AG04450 (cell line): ENCODE measurements at places on chromosomes 7 and 10.

DNA sequence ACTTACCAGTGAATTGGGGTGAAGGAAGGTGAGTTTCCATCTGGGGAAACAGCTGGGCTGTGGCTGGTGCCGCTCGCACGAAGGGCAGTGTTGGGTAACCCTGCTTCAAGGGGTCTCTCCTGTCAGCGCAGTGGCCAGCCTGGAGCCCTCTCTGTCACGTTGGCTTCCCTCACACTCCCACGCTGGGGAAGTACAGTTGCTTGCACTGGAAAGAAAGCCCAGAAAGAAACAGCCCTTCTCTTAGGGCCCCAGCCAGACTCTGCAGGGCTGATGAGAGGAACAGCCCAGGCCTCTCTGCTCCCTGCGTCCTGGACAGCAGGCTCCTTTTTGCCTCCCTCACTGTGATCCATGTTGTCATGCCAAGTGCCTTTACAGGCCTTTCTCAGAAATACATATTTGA, 40.3 kb upstream of the TRIM8 start:
- DNase-seq: no peak

DNA sequence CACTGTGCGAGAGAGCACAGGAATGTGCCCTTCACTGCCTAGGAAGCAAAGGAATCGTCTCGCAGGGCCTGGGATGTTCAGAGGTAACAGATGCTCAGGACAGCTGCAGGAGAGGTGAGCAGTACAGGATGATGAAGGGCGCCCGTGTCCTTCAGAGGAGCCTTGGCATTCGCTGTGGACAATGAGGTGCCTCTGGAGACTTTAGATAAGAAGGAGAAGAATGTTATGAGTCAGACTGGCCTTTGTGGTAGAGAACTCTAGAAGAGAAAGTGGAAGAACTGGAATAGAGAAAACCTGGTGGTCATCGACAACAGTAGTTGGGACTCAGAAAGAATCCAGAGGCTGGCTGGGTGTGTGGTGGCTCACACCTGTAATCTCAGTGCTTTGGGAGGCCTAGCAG, 64.4 kb upstream of the LEP start:
- DNase-seq: no peak

- DNase-seq: no peak
These were observed at the start of gene TES for GRCh38 chr7:116210345-116211005. Gene TES, plus strand, starts transcription at chr7:116210539. Its CDS starts 169 bp downstream, at chr7:116210708.

DNA sequence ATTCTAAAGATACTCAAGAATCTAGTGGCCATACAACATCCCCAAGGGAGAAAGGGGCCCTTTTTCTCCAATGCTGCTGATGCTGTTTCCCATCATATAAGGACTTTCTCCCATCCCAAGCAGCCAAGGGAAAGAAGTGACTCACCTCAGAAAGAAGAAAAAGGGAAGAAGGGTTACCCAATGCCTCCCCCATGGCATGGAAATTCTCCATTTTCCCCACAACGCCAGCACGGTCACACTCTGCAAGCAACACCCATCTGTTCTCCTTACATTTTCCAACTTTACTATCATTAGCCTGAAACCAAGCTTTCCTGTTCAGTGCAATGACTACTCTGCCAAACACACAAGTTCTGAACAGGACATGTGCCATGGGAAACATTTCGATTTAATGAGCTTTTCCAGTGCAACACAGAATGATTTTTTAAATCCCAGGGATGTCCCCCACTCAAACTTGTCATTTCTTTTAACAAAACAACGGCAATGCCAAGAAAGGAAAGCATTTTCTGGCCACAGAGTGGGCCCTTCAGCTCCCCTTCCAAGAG, 67.9 kb downstream of the PTPRN2 start:
- no peak for DNase-seq

GRCh38 chr7:138328215-138328614, 131.8 kb upstream of the TRIM24 start:
- no peak for DNase-seq

DNA sequence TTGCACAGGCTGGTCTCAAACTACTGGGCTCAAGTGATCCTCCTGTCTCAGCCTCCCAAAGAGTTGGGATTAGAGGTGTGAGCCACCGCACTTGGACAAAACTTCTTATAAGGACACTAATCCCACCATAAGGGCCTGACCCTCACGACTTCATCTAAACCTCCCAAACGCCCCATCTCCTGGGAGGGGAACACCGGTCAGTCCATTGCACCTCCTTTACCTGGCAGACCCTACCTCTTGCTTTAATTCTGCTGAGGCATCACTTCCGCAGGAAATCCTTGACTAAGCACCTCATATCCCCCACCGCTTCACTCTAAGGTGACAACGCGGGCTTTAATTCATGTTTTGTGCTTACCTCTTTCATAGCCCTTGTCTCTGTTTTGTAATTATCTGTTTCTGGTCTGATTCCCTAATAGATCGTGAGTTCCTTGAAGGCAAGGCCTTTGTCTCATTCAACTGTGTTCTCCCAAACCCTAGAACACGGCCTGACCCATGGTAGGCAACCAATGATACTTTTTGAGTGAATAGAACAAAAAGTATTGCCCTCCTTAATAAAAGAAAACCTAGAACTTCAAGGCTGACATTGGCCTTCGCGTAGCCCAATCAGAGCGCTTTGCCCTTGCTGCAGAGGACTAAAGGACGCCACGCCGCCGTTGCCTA, 481 bp upstream of the ZNF862 start:
- DNase-seq: no peak

DNA sequence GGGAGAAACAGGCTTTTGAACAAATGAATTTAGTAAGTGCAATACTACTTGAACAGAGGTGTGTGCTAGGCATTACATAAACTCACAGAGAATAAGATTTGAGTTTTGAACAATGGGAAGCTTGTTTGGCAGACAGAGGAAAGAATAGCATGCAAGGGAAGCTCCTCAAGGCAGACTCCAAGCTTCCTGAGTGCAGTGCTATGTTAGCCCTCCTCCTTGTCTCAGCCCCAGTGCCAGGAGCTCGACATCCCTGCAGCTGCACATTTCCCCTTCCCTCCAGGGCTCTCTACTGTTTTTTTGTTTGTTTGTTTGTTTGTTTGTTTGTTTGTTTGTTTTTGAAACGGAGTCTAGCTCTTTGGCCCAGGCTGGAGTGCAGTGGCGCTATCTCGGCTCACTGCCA, 237.5 kb downstream of the IPMK start:
- DNase-seq: no peak

- no peak for DNase-seq
These were observed 73.3 kb downstream of the CHST15 start for GRCh38 chr10:124019886-124020797.

GRCh38 chr7:94697035-94697974, 41.4 kb upstream of the SGCE start:
- peak; percentile 87 for DNase-seq

DNA sequence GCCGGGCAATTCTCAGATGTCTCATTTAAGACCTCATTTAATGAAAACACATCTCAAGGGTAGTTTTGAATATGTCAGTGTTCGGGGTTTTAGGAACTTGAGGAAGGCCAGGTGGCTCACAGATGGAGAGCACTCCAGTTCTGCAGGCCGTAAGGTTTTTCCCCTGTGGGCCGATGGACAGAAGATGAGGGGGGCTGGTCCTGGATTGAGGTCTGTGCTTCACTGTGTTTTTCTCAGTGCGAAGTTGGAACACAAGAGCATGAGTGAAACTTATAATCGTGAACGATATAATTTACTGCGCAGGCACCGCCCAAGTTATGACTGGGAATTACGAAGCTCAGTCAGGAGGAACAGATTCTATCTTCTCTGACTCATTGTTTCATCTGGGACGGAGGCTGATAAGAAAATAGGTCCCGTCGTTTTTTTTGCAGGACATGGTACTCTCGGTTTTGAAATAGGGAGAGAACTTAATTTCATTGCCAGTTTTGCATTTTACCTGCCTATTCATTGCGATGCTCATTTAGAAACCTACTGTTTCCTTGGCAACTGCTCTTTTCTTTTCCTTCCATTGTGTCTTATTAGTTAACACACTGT, 591.0 kb upstream of the PFKP start:
- DNase-seq: no peak

DNA sequence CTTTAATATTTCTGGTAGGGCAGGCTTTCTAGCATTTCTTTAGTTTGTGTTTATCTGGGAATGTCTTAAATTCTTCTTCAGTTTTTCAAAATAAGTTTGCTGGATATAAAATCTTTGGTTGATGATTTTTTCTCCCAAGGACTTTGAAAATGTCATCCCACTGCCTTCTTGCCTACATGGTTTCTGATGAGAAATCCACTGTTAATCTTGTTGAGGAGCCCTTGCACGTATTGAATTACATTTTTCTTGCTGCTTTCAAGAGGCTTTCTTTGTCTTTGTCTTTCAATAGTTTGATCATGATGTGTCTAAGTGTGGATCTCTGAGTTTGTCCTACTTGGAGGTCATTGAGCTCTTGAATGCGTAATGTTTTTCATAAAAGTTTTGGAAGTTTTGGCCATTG, 66.0 kb downstream of the CASD1 start:
- no peak for DNase-seq

DNA sequence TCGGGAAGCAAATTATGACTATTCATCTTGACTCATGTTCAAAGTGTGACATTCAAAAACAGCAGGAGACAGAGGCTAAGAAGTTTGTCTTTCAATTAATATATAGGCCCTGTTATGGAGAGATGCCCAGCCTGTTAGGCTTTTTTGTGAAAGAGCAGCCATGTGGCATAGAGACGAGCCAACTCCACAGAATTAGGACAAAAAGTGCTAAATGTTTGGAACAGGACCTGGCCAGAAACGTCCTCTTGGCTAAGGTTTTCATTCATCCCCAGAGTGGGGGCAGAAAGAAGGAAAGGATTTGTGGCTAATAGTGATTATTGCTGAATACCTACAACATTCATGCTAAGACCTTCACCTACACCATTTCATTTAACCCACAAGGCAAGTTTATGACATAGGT, 324.7 kb upstream of the NPVF start:
- no peak for DNase-seq

DNA sequence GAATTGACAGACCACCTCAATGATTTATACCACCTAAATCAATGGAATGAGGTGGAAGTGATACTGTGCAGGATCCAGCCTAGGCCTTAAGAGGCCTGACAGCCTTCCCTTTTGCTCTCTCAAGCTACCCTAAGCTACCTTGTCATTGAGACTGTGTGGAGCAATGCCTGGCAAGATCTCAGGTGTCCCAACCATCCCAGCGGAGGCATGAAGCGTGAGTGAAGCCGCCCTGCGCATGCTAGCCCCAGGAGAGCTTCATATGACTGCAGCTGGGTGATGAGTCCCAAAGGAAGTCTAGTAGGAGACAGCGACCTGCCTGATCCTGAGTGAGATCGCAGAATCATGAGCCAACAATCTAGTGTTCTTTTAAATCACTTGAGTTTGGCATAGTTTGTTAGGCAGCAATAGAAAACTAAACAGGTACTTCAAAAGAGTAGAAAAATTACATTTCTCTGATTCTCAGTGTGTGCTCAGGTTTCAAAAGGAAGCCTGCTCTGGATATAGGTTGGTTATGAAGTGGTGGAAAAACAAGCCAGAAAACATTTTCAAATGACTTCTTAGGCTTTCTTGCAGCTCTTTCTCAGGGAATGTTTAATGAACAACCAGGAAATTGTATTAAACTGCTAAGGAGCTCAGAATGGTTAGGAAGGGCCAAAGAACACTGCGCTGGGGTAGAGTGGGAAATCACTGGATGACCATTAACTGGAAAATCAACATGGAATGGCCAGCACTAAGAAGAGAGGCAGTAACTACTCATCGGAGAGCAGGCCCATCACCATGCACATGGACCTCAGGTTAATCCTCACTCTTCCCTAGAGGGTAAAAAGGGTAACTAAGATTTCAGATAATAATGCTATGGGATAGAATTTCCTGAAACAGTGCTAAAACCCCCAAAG, 535.2 kb downstream of the PHTF2 start:
- DNase-seq: no peak
